ENCODE measurements at places on chromosomes 7 and 10.

DNA sequence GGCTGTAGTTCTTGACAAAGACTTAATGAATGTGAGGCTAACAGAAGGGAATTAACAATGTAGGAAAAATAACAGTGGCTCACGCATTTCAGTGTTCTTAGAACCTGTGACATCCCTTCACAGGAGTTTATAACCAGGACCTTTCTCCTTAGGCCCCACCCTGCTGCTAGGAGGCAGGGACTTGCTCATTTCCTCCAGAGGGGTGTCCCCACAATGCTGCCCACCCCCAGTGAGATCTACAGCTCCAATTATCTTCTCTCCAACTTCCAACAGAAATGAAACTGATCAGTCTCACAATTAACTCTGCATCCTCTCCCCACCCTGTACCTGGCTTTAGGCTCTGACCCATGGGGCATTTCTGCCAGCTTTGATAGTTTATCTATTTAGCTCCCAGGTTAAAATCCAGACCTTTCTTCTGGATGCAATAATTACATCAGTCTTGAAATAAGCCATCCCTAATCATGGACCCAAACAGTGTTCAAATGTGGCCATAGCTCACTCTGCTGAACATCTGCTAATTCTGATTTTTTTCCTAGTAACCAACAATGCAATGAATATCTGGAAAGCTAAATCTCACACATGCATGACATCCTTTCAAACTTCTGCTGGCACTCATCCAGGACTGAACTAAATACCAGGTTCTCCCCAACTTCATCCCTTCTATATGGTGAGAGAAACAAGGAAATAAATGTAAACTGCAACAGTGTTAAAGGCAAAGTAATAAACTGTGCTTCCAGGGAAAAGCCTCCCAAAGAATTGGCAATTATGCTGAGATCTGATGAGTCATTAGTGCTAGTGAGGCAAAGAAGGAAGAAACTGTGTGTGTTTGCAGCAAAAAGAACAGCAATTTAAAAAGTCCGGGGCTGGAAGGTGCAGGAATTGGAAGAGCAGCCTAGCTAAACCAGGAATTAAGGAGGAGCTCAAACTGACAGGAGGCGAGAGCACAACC, 64.6 kb downstream of the HERPUD2 start:
- no peak for DNase-seq

- no peak for DNase-seq
Measured at GRCh38 chr10:106573106-106573505, 591.4 kb downstream of the SORCS1 start.

DNA sequence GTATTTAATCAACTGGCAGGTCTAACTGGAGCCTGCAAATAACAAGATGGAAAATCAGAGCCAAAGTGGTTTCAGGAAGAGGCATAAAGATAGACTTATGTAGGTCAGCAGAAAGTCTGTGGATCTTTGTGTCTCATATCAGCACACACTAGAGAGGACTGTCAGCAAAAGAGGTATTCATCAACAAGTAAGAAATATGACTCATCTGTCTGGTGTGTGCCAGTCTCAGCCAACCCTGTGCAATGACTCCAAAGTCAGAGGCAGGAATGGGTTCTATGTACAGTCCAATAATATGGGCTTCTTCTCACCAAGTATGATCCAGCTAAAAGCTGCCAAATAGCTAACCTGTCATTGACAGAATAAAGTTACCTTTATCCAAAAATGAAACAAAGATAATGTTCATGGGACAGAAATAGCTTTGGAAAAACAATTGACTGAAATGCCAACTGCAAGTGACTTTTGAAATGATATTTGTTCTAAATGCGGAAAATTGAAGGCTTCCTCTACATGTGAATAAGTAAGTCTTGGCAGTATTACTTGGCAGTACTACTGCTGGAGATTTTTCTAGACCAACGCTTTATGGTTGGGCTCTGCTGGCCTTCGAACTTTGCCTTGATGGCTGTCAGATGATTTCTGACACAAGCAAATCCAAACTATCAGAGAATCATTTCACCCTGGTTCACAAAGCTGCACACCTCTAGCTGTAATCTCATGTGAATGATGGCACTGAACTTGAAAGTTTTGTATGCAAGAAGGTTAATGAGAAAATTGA, 272.3 kb upstream of the SEMA3C start:
- DNase-seq = no peak

- no peak for DNase-seq
Measured at GRCh38 chr10:30422981-30423654, 10.9 kb upstream of the MAP3K8 start.

DNA sequence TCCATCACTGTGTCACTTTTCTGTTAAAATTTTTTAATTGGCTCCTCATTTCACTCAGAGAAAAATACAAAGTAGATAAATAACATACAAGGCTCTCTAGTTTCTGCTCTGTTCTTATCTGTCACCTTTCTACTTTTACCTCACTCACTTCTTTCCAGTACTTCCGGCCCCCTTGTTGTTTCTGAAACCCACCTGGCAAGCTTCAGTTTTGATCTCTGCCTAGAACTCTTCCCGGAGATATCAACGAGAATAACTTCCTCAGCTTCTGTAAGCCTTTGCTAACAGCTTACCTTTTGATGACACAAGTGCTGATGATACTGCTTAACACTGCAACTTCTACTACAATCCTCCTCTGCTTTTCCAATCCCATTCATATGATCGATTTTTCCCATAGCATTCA, 566.2 kb downstream of the PCDH15 start:
- no peak for DNase-seq

DNA sequence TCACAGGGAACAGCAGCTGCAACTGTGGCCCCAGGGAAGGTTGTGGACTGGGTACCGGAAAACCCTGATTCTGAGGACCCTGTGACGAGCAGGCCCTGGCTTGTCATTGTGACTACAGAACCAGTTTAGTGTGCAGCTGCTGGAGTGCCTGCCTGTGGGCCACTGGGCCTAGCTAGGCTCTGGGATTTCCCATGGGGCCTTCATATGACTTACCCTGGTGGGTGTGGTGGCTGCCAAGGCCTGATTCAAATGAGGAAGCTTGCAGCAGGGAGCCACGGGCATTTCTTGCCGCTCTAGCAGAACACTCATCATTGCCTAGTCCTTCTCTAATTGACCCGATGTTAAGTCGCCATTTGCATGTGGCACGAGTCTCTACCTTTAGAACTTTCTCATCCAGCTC, 14.7 kb upstream of the CAMK2G start:
- peak; percentile 30 for DNase-seq

DNA sequence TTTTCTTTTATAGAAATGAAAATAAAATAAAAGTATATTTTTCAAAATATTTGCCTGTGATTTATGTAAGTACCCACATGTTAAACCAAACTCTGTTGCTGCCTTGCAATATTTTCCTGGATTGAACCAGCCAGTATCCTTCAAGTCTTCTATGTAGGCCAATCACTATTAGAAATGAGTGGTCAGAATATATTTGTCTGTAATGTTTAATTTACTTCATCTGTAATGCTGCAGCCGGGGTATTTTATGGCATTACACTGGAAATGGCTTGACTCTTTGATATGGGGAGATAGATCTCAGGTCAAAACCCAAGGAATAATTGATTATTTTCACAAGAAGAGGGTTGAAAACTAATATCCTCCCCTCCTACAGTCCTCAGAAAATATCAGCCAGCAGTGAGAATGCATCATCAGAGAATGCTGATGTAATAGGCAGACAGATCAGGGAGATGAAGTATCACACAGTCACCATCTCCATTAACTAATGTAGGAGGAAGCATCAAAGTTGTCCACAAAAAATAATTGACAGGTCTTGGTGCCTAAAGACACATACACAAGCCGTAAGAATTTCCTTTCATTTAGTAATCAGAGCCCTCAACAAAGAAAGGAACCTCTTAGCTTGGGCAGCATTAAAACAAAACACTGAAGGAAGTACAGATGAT, 82.5 kb downstream of the VWDE start:
- DNase-seq = no peak

GRCh38 chr7:41130086-41130485, 572.8 kb downstream of the INHBA start:
- DNase-seq = no peak

DNA sequence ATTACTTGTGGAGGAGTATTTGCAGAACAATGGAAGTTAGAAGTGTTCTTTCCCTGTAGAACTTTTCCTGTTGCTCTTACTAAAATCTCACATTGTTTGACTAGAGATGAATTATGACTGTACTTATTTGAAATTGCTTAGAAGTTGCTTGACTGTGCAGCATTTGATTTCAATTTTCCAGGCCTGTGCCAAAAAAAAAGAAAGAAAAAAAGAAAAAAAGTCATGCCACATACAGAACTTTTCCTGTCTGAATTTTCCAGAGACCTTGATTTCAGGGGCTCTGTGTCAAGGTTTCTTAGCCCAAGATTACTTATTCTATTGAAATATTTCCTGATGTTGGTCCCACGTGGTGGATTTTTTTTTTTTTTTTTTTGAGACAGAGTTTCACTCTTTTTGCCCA, 3.5 kb upstream of the FAM171A1 start:
- no peak for DNase-seq

- no peak for DNase-seq
Measured at GRCh38 chr10:3054851-3055199, 12.5 kb upstream of the PFKP start.

GRCh38 chr10:29643771-29644501, 9.2 kb upstream of the SVIL start:
- no peak for DNase-seq

DNA sequence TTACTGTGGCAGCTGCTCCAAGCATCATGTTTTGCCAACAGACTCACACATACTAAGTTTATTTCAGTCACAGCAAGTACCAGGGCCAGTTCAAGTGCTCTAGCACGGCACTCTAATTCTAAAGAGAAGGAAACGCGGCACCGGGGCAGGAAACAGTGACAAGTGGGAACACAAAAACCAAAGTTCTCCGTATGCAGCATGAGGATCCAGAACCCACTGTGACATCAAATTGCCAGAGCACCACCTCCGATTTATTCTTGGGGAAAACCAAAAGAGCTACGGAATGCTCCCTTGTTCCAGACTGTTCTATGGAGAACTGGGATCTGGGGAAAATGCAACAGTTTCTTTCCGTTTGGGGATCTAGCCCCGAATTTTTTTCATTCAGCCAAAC, 448 bp upstream of the PTER start:
- DNase-seq = peak; percentile 27

DNA sequence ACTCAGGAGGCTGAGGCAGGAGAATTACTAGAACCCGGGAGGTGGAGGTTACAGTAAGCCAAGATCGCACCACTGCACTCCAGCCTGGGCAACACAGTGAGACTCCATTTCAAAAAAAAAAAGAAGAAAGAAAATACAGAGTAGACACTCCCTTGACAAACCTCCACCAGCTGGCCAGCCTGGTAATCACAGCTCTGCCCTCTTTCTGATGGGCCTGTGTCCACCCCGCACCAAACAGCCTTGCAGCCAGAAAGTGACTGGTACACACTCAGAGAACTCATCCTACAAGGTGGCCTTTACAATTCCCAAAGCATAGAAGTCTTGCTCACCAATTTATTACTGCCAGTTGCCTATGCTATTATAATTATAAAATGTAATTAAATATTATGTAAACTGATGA, 66.6 kb downstream of the COBL start:
- no peak for DNase-seq

- DNase-seq = no peak
Measured at GRCh38 chr7:133650487-133651300, 397.8 kb downstream of the EXOC4 start.

DNA sequence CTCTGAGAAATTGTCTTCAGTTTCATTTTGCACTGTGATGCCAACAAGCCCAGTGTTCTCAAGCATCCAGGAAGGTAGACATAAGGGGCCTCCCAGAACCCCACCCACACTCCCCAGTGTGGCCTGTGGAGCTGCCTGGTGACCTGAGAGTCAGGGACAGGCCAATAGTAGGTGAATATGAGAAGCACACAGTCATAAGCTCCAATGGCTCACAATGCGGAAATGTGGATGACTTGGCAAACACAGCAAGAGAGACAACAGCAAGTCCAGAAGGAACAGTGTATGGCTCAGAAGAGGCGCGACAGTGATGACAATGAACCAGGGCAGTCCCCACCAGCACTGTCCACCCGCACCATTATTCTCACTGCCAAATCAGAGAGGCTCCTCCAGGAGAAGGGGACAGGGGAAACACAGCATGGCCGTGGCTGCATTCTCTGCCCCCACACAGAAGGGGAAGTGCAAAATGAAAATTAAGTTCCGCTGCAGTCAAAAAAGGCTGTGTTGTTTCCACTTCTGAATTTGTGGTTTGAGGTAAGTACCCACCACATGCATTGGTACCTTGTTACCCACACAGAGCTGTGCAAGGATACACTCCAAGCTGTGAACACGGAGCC, 419.8 kb downstream of the GRID1 start:
- DNase-seq = no peak

GRCh38 chr7:150848111-150848510, 4.2 kb upstream of the AOC1 start:
- no peak for DNase-seq

GRCh38 chr7:69342154-69342884, 256.0 kb upstream of the AUTS2 start:
- no peak for DNase-seq

- DNase-seq = no peak
Measured at GRCh38 chr7:140079121-140079536, 16.4 kb upstream of the PARP12 start.

DNA sequence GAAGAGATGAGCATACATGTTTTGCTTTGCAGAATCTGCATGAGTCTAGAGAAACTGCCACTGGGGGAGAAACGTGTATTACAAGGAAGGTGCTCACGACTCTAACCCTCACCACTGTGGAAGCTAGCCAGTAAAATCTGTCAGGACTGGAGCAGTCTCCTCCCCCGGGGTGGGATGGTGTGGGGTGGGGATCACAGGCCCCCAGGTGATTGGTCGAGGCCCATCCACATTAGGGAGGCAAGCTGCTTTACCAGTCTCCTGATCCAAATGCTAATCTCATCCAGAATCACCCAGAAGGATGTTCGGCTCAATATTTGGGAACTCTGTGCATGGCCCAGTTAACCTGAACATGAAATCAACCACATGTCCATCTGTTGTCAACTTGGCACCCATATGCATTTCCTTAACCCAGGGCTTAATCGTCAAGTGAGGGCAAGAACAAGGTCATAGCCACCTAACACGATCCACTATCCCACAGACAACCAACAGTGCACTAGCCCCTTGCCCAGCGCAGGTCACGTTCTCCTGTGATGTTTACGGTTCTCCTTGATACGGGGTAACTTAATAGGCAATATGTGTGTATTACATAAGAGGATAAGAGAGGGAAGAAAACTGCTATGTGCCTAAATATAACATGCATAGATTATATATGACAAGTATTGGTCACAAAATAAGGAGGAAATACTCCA, 40.8 kb downstream of the DNAJB6 start:
- DNase-seq = no peak

GRCh38 chr10:80201608-80202141, 3.7 kb downstream of the ANXA11 start:
- DNase-seq = no peak

DNA sequence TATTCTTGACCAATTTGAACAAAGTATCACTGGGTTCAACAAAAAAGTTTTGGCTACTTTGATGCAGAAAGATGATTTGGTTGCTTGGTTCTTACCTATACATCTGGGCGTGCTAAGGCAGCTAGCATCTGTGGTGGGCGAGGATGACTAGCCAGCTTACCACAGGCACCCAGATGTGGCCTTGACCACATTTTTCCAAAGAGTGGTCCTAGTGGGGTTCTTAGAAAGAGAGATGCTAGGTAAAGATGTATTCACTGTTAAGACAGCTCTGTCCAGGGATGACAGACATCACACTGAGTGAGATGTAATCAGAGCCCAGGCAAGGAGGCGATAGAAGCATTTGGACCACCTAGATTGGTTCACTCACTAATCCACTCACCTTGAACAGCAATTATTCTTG, 785 bp downstream of the DNTT start:
- no peak for DNase-seq

GRCh38 chr10:79505829-79506228, 6.5 kb upstream of the EIF5AL1 start:
- DNase-seq = no peak

GRCh38 chr10:14573666-14574261, 200.9 kb downstream of the FAM107B start:
- DNase-seq = no peak
